ENCODE measurements at places on chromosomes 3 and 15.

DNA sequence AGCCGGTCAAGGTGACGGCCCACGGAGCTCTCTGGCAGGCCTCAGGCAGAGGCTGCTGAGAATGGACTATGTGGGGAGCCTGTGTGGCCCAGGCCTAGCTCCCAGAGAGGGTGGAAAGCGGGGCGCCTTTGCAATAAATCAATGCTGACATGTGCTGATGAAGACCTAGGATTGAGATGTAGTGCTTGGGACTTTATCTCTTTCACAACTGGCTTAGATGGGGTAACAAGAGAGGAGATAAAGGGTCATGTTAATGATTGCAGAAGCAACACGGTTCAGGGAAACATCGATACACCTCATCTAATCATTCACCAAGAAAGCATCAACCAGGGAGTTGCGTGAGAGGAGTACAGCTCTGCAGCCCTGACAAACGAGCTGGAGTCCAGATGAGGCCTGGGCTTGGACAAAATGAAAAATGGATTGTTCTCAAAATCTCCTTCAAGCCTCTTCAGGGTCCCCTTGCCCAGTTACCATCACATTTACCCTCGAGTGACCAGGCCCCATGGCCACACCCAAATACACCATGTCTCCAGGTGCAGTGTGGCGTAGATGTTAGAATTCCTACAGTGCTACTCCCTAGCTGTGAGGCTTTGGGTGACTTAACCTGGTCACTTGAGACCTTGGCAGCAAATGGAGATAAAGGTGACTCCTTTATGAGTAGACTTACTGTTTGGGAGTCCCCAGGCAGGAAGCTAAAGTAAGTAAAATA lies 146.4 kb upstream of the LIPC start:
- DNase-seq: no peak

DNA sequence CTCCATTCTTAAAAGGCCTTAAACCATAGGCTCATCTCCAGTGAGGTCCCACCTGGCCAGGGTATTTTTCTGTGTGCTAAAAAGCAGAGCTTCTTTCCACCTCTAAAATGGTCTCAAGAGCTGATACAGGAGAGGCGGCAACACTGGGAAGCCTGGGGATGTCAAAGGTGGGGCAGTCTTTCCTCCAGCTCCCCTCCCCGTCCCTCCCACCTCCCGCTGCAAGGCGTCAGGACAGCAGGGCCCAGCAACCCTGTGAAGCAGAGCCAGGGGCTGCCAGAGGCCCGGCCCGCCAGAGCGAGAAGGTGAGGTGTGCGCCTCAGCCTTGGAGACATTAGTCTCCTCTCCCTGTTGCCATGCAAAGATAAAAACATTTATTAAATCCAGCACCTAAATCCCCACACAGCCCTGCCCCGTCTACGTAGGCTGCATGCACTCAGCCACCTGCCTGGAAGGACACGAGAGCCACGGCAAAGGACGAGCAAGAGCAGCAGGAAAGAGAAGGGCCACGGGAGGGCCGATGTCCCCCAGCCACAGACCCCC lies 75.6 kb downstream of the FAM174B start:
- DNase-seq: no peak

- peak; percentile 10 for DNase-seq
Measured at GRCh38 chr3:183975981-183976662, 41.6 kb downstream of the ABCC5 start.

DNA sequence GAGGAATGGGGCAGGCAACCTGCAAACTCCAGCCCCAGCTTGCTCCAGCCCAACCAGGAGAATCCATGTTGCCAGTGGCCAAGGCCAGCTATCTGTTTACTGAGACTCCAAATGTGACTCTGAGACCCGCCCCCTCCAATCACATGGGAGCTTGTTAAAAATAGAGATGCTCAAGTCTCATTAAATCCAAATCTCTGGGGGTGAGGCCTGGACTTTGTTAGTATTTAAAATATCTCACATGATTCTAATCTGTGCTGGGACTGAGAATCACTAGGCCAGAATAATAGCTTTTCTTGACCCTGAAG lies 224.2 kb upstream of the TBL1XR1 start:
- DNase-seq: no peak

DNA sequence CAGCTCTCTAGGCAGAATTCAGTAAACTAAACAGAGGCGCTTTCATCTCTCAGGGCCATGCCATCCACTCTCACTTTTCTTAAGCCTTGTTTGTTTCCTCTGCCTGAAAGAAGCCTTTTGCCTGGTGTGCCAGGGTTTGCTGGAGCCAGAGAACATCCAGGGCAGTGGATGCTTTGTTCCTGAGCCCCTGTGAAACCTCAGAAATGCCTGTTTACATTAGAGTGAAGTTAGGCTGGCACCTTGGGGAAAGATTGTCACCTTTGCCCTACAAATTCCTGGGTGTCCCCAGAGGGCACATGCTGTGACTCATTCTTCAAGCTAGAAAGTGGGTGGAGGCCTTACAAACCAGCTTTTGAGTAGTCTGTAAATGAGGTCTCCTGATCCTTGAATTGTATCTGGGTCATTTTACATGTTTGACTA lies 10.7 kb upstream of the TRAK1 start:
- DNase-seq: peak; percentile 63

DNA sequence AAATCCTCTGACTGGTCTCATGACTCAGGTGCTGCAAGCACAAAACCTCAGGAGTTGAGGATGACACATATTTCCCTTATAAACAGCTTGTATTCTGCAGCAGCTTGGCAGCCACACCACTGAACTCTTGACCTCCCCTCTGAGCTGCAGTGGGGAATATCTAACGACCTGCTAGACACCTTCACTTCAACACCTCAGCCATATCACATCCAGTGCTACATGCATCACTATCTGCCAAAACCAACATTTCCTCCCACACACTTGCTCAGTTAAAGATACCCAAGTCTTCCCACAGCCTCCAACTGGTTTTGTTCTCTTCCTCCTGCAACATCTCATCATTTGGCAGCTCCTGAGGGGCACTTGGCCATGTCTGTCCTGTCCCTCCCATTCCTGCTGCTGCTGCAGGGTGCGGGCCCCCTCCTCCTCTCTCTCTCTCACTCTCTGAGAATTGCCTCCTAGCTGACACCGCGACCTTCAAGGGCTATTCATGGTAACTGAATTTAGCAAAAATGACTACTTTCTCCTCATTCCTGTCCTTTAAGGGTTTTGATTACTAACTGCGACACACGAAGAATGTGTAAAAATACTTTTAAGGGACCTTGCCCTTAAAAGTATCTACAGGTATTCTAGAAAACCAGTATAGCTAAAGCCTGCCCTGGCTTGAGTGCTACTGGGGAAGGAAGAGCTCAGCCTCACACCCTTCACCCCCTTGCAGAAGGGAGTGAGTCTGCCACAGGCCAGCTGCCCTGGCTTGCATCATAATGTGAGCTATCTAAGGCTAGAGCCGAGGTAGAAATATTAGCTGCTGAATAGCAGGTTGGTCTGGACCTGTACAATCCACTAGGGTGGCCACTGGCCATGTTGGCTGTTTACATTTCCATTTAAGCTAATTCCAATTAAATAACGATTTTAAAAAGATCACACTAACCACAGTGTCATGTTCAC lies 5.0 kb upstream of the CCR9 start:
- DNase-seq: no peak

All from inflammatory macrophage treated with lipopolysaccharide for 4 hours (primary cell).